CD8-positive, alpha-beta memory T cell (primary cell): ENCODE measurements at places on chromosomes 3 and 15. TPM values are rescaled to one million over a fixed set of nuclear protein-coding genes. Genes with fewer than 3 reads are reported as not detected.

DNA sequence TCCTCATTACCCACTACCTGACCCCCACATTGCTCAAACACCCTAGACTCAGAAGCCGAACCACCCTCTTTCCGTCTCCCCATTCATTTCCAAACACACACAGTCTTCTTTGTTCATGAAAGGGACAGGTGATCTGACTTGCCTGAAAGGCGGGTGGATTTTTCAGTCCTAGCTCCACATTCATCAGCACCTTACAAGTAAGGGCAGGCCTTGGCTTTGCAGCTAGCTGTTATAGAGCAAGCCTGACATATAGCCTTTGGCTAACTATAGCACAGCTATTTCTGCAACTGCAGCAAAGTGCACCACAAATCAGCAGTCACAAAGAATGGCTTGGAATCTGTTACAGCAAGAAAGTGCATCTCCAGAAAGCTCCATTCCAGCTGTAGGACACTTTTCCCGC, 139.8 kb downstream of the XXYLT1 start:
- no peaks in the 10 kb centered on the region for H3K36me3 ChIP-seq
- H3K4me3 ChIP-seq = no peak overlapping the region
- no peaks in the 10 kb centered on the region for H3K4me1 ChIP-seq
- no peak for DNase-seq
- H3K27ac ChIP-seq = no peak overlapping the region

DNA sequence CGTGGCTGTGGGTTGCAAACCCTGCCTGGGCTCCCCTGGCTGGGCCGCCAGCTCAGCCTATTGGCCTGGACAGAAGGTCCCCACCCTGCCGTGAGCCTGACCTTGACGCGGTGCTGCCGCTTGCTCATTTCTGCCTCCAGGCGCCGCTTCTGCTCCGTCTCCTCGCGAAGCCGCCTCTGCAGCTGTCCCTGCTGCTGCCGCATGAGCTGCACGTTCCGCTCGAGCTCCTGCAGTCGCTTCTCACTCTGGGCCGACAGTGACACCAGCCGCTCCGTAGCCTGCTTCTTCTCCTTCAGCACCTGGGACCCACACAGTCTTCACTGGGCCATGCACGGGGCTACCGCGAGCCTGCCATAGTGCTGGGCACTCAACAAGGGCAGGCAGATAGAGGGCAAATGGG, 21.7 kb downstream of the KIF7 start:
- no peaks in the 10 kb centered on the region for H3K4me1 ChIP-seq
- H3K4me3 ChIP-seq = no peak overlapping the region
- DNase-seq = no peak

Gene CAMK1
- total RNA-seq = 27.4 TPM

Gene LRRIQ4
- 0.15 TPM for total RNA-seq

Gene BOC
- not detected for total RNA-seq

GRCh38 chr3:7536921-7537320, 676.0 kb downstream of the GRM7 start:
- DNase-seq = no peak
- H3K27me3 ChIP-seq = no peaks in the 10 kb centered on the region
- H3K27ac ChIP-seq = no peak overlapping the region
- H3K4me1 ChIP-seq = no peaks in the 10 kb centered on the region

DNA sequence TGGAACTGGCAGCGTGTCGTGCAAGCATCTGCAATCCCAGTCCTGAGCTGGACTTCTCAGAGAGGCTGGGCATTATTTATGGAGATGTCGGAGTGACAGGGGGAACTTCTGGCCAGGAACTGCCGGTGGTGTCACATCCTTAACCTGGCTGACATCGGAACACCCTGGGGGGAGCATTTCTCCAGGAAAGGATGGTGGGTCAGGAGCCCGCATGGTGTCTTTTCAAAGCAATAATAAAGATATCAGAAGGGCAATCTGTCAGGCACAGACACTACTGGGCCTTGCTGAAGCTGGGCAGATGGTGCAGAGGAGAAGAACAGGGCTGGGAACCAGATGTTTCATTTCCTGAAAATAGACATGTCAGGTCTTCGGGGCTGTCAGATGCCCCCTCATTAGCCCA, 133.5 kb downstream of the WNT7A start:
- no peaks in the 10 kb centered on the region for H3K4me1 ChIP-seq
- no peak for DNase-seq
- H3K27ac ChIP-seq = no peak overlapping the region
- H3K36me3 ChIP-seq = no peaks in the 10 kb centered on the region
- H3K4me3 ChIP-seq = no peak overlapping the region
- peaks cover 1% of the 10 kb centered on the region for H3K27me3 ChIP-seq

- no peaks in the 10 kb centered on the region for H3K27me3 ChIP-seq
- peak overlapping the region; percentile 12 for H3K27ac ChIP-seq
- no peak overlapping the region for H3K4me3 ChIP-seq
- no peaks in the 10 kb centered on the region for H3K4me1 ChIP-seq
- H3K36me3 ChIP-seq = no peaks in the 10 kb centered on the region
Observed at GRCh38 chr3:138726946-138727730, 107.6 kb downstream of the PIK3CB start.

DNA sequence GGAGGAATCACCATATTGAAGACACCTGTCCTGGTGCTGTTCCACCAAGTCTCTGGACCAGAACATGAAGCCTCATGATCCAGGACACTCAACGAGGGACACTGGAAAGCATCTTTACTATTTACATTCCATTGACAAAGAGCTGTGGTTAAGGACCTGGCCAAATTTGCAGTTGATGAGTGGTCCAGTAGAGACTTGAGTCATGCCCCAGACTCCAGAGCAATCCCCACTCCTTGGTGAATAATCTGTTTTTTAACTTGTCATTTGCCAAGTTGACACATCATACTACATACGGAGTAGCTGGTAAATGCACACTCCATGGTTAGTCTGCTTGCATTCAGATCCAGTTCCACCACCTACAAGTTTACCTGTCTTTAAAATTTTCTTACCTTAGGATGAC, 1.2 kb upstream of the COL6A6 start:
- DNase-seq = no peak
- H3K36me3 ChIP-seq = no peaks in the 10 kb centered on the region
- no peak overlapping the region for H3K4me3 ChIP-seq
- H3K4me1 ChIP-seq = no peaks in the 10 kb centered on the region
- H3K27ac ChIP-seq = no peak overlapping the region

DNA sequence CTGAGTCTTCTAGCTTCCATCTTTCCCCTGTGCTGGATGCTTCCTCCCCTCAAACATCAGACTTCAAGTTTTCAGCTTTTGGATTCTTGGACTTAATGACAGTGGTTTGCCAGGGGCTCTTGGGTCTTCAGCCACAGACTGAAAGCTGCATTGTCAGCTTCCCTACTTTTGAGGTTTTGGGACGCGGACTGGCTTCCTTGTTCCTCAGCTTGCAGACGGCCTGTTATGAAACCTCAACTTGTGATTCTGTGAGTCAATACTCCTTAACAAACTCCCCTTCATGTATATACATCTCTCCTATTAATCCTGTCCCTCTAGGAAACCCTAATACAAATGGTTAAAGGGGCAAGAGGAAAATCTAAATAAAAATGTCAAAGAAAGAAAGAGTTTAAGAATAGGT, 100.1 kb downstream of the ABI3BP start:
- DNase-seq = no peak
- H3K4me3 ChIP-seq = no peak overlapping the region
- H3K36me3 ChIP-seq = no peaks in the 10 kb centered on the region
- no peaks in the 10 kb centered on the region for H3K4me1 ChIP-seq

DNA sequence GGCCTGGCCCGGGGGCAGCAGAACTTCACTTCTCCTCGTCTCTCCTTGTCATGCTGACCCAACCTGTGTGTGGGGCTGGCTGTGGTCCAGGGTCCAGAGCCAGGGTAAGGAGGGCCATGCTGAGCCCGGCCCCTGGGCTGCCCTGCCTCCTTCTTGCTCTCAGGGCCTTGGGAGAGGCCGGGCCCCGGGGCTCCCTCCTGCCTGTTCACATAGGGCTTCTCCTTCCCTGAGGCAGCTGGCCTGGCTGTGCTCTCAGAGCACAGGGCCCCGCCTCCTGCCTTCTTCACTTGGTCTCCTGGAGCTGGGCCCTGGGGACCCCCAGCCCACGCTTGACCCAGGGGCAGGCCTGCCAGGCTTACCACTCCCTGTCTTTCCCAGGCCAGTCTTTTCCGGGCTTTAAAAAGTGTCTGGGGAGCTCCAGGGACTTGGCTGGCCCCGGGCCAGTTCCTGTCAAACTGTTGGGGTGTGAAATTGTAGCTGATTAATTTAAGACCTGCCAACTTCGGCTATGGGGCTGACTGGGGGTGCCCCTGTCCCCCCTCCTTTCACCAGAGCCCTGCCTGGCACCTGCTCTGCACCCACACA, 11.8 kb downstream of the PLXNA1 start:
- H3K27ac ChIP-seq = no peak overlapping the region
- H3K4me1 ChIP-seq = no peaks in the 10 kb centered on the region
- H3K27me3 ChIP-seq = no peaks in the 10 kb centered on the region
- DNase-seq = no peak

Gene SETD5
- total RNA-seq = 89.8 TPM

Gene PIERCE2
- not detected for total RNA-seq

- no peaks in the 10 kb centered on the region for H3K27me3 ChIP-seq
- DNase-seq = no peak
- no peak overlapping the region for H3K27ac ChIP-seq
Observed at GRCh38 chr3:139134678-139135372, 90.1 kb upstream of the PRR23C start.

Gene GPR62
- total RNA-seq = not detected

Gene TNFSF10
- 38.2 TPM for total RNA-seq

Gene CCNB2
- 30.3 TPM for total RNA-seq

- no peak overlapping the region for H3K4me3 ChIP-seq
- H3K36me3 ChIP-seq = peaks cover 14% of the 10 kb centered on the region
- no peak for DNase-seq
- no peaks in the 10 kb centered on the region for H3K4me1 ChIP-seq
- H3K27me3 ChIP-seq = no peaks in the 10 kb centered on the region
Observed at GRCh38 chr15:99644913-99645542, 79.2 kb downstream of the MEF2A start.

DNA sequence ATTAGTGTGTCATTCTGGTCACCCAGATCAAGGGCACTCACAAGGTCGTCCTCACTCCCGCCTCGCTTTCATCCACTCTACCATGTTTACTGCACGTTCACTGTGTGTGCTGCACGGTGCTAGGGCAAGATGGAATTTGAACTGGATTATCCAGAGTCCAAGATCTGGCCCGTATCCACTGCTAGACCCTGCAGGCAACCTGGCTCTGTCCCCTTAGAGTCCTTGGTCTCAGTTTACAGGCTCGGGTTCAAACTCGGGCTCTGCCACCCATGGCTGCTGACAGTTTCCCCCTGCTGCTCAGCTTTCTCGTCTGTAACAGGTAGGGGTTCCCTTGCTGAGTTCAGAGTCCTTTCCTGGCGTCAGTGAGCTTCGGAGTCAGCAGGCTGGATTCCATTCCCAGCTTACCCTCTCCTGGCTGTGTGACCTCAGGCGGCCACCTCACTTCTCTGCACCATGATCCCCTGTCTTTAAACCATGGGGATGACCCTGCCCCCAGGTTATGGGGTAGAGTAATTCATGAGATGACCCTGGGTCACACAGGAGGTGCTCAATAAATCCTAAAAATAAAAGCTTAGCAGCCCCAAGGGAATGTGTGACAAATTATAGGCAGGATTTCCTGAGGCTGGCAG, 79.6 kb upstream of the SLC6A6 start:
- no peaks in the 10 kb centered on the region for H3K27me3 ChIP-seq
- no peaks in the 10 kb centered on the region for H3K36me3 ChIP-seq
- H3K4me3 ChIP-seq = no peak overlapping the region
- no peak for DNase-seq
- H3K27ac ChIP-seq = no peak overlapping the region

GRCh38 chr3:153142961-153143360, 19.1 kb upstream of the RAP2B start:
- H3K27ac ChIP-seq = no peak overlapping the region
- no peak for DNase-seq
- no peak overlapping the region for H3K4me3 ChIP-seq
- no peaks in the 10 kb centered on the region for H3K36me3 ChIP-seq
- no peaks in the 10 kb centered on the region for H3K27me3 ChIP-seq
- no peaks in the 10 kb centered on the region for H3K4me1 ChIP-seq

Gene SCAANT1
- not detected for total RNA-seq
